Smooth muscle cell of the brain vasculature (primary cell): ENCODE measurements at places on chromosomes 4 and X.

- DNase-seq, result no peak
These were observed 37.0 kb downstream of the GUCY1A1 start for GRCh38 chr4:155703486-155704247.

DNA sequence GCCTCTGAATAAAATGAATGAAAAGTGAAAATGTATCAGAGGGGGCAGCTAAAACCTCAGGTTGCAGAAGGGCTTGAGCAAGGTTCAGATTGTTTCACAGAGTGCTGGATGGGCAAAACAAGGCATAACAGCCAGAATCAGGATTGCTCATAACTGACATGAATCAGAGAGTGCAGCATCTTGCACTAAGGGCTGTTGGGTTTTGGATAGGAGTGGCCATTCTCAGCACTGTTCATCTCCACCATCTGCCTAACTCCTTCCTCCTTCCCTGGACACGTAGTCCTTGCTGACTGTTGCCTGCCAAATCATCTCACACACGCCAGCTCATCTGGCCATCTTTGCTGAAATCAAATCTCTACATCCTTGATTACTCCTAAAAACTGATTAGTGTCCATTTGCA is 75.3 kb upstream of the C1QTNF7 start:
- DNase-seq, result no peak

- no peak for DNase-seq
These were observed 94.3 kb downstream of the SH2D1A start for GRCh38 chrX:124440695-124441094.

- DNase-seq, result peak; percentile 36
These were observed 12.5 kb downstream of the SYTL5 start for GRCh38 chrX:38018766-38019425.

DNA sequence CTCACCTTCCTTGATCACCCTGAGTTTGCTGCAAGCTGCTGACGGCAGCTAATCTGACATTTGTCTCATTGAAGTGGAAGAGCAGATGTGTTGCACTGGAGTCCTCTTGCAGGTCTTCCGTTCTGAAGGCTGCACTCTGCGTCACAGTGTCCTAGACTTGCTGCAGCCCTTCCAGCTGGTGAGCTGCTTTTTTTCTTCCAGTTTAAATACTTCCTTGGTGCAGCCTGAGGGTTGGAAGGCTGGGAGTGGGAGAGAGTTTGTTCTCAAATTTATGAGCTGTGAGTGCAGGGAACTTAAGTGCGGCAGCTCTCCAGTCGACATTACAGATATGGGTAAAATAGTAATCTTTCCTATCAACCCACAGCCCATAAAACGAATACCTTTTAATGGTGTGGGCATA is 303.6 kb upstream of the FAT1 start:
- DNase-seq, result no peak

- DNase-seq, result no peak
These were observed 246.4 kb downstream of the FBXO8 start for GRCh38 chr4:174037049-174037448.

DNA sequence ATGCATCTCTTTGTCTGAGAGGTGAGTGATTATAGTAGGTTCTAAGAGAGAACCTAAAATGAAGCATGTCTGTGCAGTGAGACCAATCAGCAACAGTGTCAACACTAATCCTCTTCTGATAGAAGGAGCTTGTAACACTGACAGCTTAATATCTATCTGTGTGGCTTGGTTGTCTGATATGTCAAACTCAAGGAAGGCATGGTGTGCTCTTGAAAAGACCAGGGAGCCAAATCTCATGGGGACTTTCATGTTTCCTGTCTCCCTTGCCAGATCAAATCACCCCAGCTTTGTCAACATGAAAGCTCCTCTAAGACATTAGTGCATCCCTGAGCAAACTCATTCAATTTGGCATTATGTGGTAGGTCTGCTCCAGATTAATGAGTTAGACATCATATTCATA is 95.4 kb downstream of the ANOS1 start:
- no peak for DNase-seq

DNA sequence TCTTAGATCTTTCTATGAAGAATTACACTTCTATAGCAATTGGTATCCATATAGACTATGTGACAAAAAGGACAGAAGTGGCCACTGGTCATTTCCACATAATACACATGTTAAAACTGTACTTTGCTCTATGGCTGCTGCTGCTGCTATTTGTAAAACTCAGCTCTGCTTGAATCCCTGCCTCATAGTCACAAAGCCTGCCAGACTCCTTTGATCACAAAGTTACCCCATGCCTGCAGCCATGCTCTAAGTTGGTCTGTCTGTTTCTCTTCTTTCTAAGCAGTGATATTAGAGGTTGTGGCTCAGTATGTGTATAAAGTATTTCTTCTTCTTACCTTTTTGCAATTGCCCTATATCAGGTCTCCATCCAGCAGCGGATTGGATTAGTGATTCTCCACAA is 210.9 kb downstream of the GRID2 start:
- DNase-seq, result no peak

DNA sequence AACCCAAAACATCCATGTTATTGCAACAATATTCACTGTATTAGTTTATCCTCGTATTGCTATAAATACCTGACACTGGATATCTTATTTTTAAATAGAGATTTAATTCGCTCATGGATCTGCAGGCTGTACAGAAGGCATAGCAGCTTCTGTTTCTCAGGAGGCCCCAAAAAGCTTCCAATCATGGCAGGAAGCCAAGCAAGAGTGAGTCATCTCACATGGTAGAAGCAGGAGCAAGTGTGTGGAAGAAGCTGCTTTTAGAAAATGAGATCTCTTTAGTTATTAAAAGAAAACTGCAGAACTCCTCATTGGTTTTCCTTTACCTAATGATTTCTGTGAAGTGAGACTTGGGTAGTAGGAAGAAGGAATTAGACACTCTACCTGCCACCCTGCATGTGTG is 16.4 kb downstream of the ZNF732 start:
- no peak for DNase-seq

- no peak for DNase-seq
These were observed at the start of gene RNF175 for GRCh38 chr4:153759407-153760316. Gene RNF175, minus strand, starts transcription at chr4:153760024. Its CDS starts 162 bp downstream, at chr4:153759862.

DNA sequence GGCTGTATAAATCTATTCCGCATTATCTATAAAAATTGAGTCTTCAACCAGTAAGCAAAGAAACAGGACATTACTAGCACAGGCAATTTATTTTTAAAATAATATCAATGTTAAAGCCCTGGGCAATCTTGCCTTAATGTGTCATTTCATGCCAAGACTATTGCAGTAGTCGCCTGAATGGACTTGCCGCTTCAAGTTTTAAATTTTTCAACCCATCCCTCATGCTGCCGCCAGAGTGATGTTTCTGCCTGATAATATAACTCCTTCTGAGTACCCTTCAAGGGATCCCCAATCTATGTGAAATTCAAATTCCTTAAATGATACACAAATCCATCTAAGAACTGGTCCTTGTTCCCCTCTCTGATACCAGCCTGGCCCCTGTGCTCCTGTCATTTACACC is 66.9 kb downstream of the PRSS12 start:
- no peak for DNase-seq

DNA sequence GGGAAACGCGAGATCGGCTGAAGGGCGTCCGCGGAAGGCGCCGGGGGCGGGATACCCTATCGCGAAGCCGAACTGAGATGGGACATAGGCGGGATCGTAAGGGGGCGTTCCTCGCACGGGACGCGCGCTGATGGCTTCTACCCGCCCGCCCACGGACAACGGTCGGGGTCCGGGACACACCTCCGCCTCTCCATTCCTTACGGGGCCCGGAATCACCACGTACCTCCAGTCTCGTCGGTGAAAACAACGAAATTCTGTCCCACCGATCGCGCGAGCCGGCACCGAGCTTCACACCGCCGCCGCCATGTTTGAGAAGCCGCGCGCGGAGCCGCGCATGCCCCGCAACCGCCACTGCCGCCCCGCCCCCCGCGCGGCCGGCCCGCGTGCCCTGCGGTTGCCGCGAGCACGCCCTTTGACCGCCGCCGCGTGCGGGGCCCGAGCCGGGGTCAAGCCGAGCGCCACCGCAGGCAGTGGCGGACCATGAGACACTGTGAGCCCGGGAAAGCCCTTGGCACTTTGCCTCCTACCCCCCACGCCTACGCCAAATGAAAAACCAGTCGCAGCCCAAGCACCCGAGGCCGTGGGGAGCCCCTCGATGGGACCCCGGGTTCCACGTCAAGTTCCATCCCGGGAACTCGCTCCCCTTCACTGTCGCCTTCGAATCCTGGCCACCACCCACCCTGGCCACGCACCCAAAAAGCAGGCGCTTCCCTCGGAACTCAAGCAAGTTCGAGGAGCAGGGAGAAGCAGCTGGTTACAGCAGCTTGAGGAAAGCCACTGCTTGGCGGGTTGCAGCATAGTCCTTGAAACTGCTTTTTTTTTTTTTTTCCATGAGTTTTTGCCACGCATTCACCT is at the start of gene SCML2:
SCML2 (minus strand) TSS at position 320 of the 855 bp plus-strand sequence. CDS start 20,617 bp downstream, outside the sequence.
- DNase-seq, result no peak

DNA sequence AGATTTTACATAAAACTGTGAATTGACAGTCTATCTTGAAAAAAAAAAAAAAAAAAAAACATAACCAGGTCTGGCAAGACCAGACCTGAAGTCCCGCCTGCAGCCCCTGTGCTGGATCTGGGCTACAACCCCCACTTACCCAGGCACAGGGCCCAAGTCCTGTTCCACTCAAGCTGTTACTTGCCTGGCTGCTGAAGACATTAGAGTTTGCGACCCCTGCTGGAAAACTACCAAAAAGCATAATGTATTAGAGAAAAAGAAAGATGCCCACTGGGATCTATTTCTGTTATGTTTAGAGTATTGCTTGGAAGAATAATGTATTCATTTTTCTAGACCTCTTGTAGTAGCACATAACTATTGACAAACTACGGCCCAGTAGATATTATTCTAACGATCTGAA is 4.7 kb downstream of the HS3ST1 start:
- peak; percentile 33 for DNase-seq

DNA sequence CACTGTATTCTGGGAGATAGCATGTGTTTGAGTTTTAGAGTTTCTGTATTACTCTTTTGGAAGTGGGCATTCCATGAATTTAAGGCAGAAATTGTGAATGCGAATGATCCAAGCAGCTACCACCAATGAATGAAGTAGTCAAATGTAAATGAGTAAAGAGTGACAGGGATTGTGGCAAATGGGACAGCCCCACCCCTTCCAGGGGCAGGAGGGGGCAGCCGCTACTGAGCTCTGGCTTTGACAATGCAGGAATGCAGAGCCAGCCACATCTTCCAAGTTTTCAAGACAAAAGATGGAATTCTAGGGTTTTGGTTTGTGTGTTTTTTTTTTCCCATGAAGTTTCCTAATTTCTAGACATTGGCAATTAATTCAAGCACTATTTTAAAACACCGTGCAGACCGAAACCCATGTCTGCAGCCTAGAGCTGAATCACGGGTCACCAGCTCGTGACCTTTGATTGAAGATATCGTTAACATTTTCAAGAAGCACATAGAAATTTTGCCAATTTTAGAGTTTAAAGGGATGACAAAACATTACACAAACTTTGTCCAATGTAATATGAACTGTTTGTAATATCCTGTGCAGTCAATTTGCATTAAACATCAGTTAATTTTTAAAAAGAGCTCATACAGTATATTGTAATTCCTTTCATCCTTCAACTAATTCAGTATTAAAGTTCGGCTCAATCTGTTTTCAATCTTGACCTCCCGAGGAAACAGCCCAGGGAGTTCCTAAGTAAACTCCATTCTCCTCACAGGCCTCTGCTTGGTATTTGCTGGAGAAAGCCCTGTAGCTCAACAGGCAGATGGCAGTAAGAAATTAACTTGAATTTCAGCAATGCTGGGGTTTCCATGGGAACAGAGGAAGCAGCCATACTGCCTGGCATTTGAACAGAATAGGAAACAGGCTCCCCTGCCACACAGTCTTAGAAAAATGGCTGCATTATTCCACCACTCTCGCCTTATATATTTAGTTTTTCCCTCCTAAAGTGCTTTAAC is 83.4 kb downstream of the UCHL1 start:
- DNase-seq, result no peak

GRCh38 chr4:172983014-172983413 is 185.6 kb upstream of the GALNT7 start:
- no peak for DNase-seq

- no peak for DNase-seq
These were observed 2651.6 kb downstream of the ARAP2 start for GRCh38 chr4:33592701-33593100.

DNA sequence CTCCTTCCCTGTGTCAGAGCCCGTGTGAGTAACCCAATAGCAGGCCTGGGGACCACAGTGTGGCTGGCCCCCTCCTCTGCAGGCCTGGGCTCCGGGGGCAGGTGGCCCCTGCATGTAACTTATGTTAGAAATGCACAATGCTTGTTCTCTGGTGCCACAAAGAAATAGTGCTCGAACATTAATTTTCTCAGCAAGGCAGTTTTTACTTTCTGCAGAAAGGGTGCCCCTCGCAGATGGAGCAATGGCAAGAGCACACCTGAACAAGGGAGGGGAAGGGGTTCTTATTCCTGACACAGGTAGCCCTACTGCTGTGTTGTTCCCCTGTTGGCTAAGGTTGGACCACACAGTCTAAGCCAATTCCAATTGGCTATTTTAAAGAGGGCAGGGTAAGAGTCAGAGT is 17.1 kb downstream of the TACC3 start:
- DNase-seq, result no peak

- DNase-seq, result no peak
These were observed 78.9 kb downstream of the MBNL3 start for GRCh38 chrX:132409780-132410556.

DNA sequence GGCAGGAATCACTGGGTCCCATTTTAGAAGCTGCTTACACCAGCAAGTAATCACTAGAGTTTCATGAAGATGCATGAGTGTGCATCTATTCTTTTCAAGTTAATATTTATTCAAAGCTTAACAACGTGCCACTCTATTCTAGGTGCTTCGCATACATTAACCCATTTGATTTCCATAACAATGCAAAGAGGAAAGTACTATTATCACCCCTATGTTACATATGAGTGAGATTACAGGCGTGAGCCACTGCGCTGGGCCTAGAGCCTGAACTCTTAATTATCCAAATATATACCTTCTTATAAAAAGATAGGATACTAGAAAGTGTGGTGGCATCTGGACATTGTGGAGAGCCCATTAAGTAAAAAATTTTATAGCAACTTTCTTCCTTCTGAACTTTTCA is 65.4 kb downstream of the CXCL13 start:
- no peak for DNase-seq

DNA sequence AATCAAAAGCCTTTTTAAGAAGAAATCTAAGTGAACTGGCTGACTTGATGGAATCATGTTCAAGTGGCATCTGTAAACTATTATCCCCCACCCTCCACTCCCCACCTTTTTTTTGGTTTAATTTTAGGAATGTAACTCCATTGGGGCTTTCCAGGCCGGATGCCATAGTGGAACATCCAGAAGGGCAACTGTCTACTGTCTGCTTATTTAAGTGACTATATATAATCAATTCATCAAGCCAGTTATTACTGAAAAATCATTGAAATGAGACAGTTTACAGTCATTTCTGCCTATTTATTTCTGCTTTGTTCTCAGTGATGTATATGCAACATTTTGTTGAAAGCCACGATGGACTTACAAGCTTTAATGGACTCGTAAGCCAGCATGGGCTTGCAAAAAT is 162.3 kb downstream of the STIM2 start:
- no peak for DNase-seq
